M059J (cell line): ENCODE measurements at places on chromosomes 3 and 15. TPM values are rescaled to one million over a fixed set of nuclear protein-coding genes. Genes with fewer than 3 reads are reported as not detected.

KLHL6 gene
- not detected in 2 replicates for total RNA-seq

ZBTB47 gene
- 5.0 and 5.5 TPM in 2 replicates for total RNA-seq

DNA sequence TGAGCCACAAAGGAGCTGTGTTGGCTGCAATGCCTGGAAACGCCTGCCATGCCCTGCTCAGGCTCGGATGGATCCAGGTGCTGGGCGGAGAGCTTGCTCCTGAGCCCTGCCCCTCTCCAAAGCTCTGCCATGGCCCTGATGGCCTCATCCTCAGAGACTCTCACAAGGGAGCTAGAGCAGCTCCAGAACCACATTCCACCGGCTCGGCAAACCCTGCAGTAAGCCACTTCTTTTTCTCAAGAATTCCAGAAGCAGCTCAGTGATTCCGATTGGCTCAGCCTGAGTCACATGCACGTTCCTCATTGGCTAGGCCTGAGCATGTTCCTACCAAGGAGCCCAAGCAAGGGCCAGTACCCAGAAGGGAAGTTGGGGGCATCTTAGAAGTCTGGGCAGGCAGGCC, 24.8 kb downstream of the TPRA1 start:
- DNase-seq, result no peak

DNA sequence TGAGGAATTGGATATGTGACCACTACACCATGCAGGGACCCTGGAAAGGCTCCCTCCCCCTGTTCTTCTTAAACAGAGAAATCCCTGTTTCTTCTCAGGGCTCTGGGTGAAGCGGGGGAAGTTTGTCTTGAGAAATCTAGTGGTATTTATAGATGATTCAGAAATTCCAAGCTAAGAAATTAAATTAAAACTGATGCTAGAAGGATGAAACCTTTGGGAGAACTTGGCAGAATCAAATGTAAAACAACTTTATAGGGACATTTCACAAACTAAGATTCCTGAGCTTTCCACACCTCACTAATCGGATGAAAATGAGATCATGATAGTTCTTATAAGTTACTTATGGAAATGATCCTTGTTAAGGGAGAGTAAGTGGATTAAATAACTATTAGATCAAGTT, 54.2 kb downstream of the FBXL2 start:
- DNase-seq, result no peak
